Large intestine (tissue), 12 donors: ENCODE measurements at places on chromosomes 13 and 19. TPM values are rescaled to one million over a fixed set of nuclear protein-coding genes. Genes with fewer than 3 reads are reported as not detected.

DNA sequence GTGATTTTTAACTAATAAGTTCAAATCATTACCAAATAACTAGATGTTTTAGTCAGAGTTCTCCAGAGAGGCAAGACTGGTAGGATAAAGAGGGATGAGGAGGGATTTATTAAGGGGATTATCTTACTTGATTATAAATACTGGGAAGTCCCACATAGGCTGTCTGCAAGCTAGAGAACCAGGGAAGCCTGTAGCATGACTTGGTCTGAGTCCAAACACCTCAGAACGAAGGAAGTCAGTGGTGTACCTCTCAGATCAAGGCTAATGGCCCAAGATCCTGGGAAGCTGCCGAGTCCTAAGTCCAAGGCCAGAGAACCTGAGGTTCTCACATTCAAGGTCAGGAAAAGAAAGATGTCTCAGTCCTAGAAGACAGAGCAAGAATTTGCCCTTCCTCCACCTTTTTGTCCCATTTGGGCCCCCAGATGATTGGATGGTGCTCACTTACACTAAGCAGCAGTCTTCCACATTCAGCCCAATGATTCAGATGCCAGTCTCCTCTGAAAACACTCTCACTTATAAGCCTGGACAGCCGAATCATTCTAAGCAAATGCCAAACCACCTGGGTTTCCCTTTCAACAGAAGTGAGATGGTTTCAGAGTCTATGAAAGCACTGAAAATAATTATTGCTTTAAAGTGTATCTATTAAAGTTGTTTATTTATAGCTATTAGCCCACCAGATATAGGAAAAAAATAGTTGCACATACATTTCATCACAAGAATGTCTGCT lies 1599.2 kb downstream of the OLFM4 start:
- no peak overlapping the region for H3K27ac ChIP-seq
- no peaks in the 10 kb centered on the region for H3K36me3 ChIP-seq
- H3K4me3 ChIP-seq = no peak overlapping the region
- H3K4me1 ChIP-seq = no peaks in the 10 kb centered on the region
- DNase-seq = no peak
- no peaks in the 10 kb centered on the region for H3K27me3 ChIP-seq

Gene KATNAL1
- 9.7 TPM for polyA plus RNA-seq

DNA sequence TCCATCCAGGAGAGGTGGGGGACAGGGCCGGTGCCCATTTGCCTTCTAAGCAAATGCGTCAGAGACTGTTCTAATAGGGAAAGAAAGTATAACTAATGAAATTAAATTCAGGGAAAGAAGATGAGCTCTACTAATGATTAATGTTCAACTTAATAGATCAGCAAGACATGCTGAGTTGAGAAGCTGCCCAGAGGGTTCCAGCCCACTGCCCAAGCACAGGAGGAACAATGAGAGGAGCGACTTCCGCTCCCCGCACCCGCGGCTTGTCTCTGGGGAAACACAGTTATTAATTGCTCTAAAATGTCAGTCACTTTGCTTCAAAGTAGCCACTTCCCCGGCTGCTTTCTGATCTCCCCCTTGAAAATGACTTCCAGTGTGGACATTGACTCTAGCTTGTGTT lies 331.3 kb downstream of the UQCRFS1 start:
- no peaks in the 10 kb centered on the region for H3K36me3 ChIP-seq

Gene SMG9
- polyA plus RNA-seq = 36.2 TPM
